ENCODE measurements at places on chromosomes 11 and 22.
A peak's percentile ranks its signal among the peaks of the same experiment; 100 is the strongest.

DNA sequence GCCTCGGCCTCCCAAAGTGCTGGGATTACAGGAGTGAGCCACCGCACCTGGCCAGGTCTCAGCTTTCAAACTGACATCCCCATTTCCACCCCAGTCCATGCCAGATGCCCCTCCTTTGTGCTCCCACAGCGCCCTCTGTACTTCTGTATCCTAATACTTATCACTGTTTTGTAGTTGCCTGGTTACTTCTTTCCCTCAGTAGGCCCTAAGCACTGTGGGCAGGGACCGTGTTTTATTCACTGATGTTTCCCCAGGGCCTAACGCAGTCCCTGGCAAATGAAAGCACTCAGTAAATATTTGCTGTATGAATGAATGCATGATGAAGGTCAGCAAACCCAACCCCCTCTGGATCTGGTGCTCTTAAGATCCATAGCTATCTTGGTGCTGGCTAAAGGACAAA is 2.2 kb upstream of the TRIM3 start:
- no peak for DNase-seq

GRCh38 chr22:22959147-22959827 is 71.7 kb downstream of the IGLL5 start:
- peak; percentile 59 for DNase-seq

DNA sequence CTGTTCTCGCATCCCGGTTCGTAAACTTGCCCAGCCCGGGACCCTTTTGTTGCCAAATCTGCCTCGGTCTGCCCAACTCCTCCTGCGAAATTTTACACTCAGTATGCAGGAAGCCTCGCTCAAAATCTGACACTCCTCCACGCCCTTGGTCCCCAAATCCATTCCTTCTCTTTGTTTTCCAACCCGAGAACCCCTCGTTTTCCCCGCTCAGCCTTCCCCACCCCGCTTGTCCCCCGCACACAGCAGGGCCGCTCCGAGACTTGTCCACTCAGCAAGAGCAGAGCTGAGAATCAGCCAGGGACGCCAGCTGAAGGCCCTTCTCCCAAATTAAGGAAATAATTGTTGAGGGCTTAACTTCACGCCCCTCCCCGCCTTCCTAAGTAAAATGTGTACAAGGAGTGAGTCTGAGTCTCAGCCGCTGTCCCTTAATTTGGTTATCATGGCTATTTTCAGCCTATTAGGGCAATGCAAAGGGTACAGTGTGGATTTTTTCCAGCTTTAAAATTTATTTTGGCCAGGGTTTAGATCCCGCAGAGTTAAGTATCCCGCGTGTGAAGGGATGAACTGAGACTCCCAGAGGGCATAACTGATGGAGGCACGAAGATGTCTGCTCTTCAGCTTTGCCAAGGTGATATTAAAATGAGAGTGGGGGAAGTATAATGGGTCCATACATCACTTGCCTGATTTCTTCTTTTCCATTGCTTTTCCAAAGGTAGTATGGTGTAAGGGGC is 581 bp upstream of the FBXO3 start:
- no peak for DNase-seq

DNA sequence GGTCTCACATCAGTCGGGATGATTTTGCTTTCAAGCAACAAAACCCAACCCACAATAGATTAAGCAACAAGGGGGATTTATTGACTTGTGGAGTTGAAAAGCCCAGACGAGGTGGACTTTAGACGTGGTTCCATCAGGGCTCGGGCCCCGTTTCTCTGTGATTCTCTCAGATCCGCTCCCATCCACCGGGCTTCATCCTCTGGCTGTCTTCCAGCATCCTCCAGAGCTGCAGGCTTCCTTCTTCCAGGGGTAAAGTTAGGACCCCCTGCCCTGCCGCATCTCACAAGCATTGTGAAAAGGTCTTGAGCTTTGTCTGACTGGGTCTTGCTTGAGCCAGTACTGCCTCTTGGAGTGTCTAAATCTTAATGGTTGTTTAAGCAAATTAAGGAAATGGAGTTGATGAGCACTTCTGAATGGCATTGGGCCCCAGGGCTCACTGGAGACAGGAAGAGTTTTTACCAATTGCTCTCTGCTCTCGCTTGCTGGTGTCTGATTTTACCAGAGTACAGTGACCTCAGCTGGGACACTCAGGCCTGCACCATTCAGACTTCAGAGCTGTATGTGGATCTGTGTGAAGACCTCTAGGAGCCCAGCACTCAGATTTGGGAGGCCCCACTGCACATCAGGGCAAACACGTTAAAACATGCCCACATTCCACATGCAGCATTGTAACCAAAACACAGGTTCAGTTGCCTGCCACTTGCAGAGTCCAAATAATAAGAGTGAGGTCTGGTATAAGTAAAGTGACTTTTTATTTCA is 13.5 kb upstream of the FTH1 start:
- DNase-seq: no peak

GRCh38 chr11:94546886-94547285 is 3.2 kb downstream of the FUT4 start:
- no peak for DNase-seq

DNA sequence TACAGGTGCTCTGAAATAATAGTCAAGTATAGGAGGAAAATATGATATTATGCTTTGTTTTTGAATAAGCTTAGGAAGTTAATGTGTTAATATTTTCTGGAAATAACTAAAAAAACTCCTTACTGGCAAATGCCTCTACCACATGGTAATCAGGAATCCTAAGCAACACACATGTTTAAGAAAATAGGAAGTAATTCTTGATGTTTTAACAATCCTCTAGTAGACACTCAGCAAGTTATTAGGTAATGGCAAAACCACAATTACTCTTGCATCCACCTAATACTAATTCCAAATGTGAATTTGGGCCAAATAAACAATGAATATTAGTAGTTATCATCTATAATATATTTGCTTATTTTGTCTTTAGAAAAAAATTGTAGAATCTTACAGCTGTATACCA is 53.6 kb downstream of the SLC35F2 start:
- DNase-seq: no peak

GRCh38 chr22:49827853-49828598 is at the start of gene BRD1:
Gene BRD1 (minus strand): TSS chr22:49827873. CDS start chr22:49824317, 3,556 bp downstream.
- peak; percentile 34 for DNase-seq

DNA sequence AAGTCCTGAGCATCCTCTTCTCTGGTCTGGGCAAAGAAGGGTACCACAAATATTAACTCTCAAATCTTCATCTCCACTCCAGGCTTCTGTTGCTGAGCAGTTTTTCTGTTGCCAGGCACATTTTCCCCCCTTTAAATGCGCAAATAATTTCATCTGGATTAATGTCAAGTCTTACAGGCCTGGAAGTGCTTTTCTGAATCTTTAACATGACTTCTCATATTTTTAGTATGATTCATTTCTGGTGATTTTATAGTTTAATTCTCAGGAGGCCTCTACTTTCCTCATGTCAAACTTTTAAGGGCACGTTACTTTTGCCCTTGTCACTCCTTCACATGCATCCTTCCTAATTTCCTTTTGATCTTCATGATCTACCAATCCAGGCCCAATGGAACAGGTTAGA is 510.2 kb downstream of the METTL15 start:
- no peak for DNase-seq

DNA sequence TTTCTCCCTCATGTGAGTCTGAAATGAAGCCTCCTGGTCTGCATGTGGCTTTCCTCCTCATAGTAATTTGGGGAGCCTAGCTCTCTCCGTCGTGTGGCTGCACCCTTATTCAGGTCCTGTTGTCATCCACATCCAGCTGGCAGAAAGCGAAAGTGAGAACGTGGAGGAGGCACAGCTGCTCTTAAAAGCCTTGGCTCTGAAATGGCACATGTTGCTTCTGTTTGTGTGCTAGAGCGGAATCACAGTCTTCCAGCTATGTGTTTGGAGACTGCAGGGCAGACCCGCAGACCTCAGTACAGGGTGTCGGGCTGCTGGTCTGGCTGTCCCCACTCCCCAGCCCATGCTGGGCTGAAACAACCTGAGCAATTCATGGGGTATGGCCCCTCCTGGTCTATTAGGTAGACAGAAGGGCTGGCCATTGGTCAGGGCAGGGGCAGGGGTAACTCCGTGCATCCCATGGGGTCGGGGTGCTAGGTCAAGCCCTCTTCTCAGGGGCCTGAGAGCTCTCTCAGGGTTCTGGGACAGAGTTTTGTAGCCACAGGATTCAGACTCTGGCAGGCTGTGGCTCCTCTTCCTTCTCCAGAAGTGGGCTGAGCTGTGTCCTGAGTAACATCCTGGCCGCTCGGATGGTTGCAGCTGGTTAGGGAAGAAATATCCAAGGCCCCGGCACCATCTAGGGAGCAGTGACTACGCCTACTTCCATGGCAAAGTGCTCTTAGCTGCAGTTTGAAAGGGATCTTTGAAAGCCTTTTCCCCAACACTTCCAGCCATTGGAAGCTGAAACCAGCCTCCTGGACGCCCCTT is 50.6 kb downstream of the C11orf96 start:
- DNase-seq: no peak

GRCh38 chr22:26464312-26464711 is 19.3 kb downstream of the HPS4 start:
- no peak for DNase-seq

DNA sequence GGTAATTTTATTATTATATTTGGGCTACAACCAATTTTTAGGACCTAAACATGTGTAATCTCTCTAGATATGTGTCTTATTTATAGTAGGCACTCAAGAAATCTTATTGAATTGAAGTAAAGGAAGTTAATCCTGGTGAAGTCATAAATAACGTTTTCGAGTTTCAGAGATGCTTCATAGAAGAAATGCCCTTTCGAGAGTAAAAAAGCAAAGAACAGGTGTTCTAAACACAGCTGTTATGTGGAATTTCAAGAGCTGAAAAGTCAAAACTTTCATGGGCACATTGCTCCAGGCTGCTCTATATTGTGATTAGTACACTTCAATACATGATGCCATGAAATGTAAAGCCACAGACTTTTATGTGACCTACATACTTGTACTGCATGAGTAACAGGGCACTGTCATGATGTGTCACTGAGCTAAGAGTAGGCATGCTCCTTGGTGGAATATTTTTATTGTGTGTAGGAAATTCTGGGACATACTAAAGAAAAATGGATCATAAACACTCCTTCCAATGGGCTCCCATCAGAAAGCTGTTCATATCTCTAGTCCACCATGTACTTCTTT is 7.2 kb upstream of the ELMOD1 start:
- DNase-seq: no peak

DNA sequence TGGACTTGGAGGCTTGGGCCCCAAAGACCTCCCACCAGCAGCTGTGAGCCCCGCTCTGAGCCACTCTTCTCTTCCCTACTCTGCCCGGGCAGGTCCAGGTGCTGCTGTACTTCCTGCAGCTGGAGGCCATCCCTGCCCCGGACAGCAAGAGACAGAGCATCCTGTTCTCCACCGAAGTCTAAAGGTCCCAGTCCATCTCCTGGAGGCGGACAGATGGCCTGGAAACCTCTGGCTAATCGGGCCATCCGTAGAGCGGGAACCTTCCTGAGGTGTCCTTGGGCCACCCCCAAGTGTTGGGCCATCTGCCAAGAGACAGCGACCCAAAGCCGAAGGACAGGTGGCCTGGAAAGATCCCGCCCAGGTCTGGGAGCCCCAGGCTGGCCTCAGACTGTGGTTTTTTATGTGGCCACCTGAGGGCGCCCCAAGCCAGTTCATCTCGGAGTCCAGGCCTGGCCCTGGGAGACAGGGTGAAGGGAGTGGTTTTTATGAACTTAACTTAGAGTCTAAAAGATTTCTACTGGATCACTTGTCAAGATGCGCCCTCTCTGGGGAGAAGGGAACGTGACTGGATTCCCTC is 135.1 kb downstream of the BCR start:
- peak; percentile 56 for DNase-seq

DNA sequence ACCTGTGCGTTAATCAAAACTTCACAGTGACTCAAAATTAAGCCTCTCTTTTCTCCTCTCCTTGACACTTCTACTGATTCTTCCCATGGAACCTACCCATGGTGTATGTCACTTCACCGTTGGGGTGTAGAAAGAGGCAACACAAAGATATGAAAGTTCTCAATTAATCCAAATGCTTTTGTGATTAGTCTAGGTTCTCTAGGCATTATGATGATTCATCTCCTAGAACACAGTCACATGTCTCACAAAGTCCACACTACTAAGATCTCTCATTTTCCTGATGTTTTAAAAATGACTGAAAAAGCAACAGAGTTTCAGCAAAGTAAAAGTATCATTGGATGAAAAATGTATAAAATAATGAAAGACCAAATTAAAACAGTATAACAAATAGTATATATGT is 13.7 kb upstream of the SCGB2A2 start:
- DNase-seq: no peak

DNA sequence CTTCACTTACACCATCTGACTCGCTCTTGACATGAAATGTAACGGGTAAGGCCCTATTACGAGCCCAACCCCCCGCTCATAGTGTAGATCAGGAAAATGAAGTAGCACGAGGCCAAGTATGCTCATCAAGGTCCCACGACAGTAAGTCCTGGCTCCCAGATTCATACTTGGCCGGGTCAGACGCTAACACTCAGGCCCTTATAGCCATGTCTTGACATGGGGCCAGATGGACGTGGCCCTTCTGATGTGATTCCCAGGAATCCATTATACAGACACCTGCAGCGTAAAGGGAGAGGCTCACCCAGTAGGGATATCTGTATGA is 175.1 kb downstream of the CEP164 start:
- no peak for DNase-seq

GRCh38 chr22:44266796-44267760 is 45.7 kb downstream of the SHISAL1 start:
- DNase-seq: no peak

GRCh38 chr22:48379371-48379770 is 1448.3 kb downstream of the BRD1 start:
- no peak for DNase-seq

DNA sequence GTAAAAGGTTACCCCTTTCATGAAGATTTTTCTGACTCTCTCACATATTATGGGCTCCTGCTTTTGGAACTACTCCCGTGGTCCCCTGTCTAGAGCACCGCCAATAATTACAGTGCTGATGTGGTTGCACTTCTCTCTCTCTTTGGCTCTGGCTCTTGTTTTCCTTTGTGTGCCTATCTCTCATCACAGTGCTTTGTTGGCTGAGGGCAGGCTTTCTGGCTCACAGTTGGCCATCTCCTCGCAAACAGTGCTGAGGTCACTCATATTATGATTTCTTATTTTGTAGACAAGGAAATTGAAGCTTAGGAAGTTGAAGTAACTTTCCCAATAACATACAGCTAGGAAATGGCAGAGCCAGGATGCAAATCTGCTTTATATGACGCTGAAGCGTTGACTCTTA is 192.5 kb downstream of the DDX10 start:
- DNase-seq: no peak

GRCh38 chr11:45993531-45994001 is 71.1 kb downstream of the LARGE2 start:
- no peak for DNase-seq

DNA sequence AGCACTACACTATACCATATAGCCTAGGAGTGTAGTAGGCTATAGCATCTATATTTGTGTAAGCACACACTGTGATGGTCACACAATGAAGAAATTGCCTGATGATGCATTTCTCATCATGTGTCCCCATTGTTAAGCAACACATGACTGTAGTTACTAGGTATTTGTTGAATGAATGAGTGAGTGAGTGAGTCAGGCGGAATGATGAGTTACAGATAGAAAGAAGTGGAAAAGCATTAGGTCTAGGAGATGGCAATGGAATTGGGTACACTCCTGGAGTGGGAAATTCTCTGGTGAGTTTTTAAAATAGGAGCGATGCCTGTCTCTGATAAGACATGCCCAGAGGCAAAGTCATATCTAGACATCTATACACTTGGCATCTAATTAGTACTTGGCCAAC is 160.5 kb upstream of the TBCEL start:
- no peak for DNase-seq

- DNase-seq: no peak
Observed at GRCh38 chr11:134215836-134216235, 7.9 kb downstream of the NCAPD3 start.

Measured in stimulated activated CD4-positive, alpha-beta T cell treated with anti-CD3 and anti-CD28 coated beads, Interleukin-1b, Interleukin-23, amount 100 ng/mL, for 48 hours (primary cell).